ENCODE measurements at places on chromosomes 16 and 17. TPM values are rescaled to one million over a fixed set of nuclear protein-coding genes. Genes with fewer than 3 reads are reported as not detected.

DNA sequence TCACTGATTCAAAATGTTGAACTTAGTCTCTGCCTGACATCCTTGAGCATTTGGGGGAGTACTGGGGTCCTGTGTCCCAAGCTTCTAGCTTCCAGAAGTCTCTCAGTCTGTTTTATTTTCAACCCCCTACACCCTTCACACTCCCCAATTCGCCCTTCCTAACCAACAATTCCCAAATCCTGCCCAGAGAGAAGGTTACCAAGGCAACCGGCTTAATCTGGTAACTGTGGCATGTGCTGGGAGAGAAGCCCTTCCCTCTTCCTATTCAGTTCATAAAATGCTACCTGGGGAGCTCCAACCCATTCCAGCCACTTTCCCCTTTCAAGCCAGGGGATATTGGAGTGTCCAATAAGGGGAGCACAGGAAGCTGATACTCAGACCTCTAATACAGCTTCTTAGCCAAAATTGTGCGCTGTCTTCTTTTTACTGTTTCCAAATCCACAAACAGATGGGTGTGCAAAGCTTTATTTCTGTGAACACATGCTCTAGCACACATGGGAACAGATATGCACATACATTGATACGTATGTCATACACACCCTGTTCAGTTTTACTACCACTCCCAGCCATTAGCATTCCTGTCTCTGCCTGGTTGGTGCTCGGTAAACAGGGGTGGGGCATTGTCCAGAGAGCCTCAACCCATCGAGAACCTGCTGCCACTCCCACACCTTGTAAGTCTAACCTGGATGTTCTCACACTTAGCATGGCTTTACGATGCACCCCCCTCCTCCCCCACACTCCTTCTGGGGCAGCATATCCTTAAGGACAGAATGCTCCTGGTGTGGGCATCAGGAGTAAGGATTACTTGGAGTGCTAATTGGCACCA is 1.1 kb upstream of the RAPGEFL1 start:
- no peaks in the 10 kb centered on the region for H3K27me3 ChIP-seq
- H3K36me3 ChIP-seq: peaks cover 9% of the 10 kb centered on the region
- peaks cover 32% of the 10 kb centered on the region for H3K4me1 ChIP-seq

GRCh38 chr16:27756206-27756970 is 206.4 kb downstream of the KATNIP start:
- H3K27me3 ChIP-seq: no peaks in the 10 kb centered on the region
- no peak overlapping the region for H3K27ac ChIP-seq

- H3K27ac ChIP-seq: no peak overlapping the region
- no peaks in the 10 kb centered on the region for H3K36me3 ChIP-seq
- no peaks in the 10 kb centered on the region for H3K27me3 ChIP-seq
- H3K4me3 ChIP-seq: no peak overlapping the region
- no peak for DNase-seq
Measured at GRCh38 chr17:54793271-54793670, 107.4 kb upstream of the TOM1L1 start.

GRCh38 chr16:31913668-31914067 is 40.1 kb downstream of the ZNF267 start:
- no peak overlapping the region for H3K27ac ChIP-seq
- no peak for DNase-seq
- H3K27me3 ChIP-seq: no peaks in the 10 kb centered on the region
- H3K4me1 ChIP-seq: no peaks in the 10 kb centered on the region
- H3K4me3 ChIP-seq: no peak overlapping the region

DNA sequence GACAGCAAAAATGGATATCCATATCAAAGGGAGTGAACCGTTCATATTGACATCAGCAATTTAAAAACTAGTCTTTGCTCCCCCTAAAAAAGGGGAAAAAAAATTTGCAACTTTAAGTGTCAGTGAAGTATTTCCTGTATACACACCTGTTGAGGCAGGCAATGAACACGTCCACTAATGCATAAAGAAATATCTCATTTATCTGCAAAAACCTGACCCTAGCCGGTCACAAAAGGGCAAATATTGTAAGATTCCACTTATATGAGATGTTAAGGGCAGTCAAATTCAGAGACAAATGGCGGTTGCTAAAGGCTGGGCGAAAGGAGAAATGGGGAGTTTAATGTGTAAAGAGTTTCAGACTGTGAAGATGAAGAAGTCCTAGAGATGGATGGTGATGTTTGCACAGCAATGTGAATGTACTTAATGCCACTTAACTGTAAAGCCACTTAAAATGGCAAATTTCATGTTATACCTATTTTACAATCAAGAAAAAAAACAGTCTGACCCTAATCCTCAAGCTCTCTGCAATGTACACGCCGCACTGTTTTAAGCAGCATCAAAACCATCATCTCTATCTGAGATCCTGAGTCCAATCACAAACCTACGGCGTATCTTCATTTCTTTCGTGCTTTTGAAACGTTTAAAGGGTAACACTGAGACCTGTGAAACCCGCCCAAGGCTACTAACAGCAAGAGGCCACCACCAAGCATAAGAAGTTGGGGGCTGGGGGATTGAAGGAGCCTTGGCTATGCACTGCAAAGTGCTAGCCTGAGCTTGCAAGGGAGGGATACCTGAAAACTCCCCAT is 1.1 kb downstream of the PARN start:
- DNase-seq: no peak
- no peaks in the 10 kb centered on the region for H3K36me3 ChIP-seq
- no peaks in the 10 kb centered on the region for H3K27me3 ChIP-seq
- H3K4me1 ChIP-seq: peaks cover 24% of the 10 kb centered on the region
- H3K4me3 ChIP-seq: peak overlapping the region; percentile 71

- no peak overlapping the region for H3K27ac ChIP-seq
- no peaks in the 10 kb centered on the region for H3K36me3 ChIP-seq
- peaks cover 5% of the 10 kb centered on the region for H3K4me1 ChIP-seq
- H3K27me3 ChIP-seq: no peaks in the 10 kb centered on the region
Measured at GRCh38 chr17:17359271-17359670, 56.1 kb downstream of the NT5M start.

The SLC5A10 gene
- total RNA-seq: not detected

DNA sequence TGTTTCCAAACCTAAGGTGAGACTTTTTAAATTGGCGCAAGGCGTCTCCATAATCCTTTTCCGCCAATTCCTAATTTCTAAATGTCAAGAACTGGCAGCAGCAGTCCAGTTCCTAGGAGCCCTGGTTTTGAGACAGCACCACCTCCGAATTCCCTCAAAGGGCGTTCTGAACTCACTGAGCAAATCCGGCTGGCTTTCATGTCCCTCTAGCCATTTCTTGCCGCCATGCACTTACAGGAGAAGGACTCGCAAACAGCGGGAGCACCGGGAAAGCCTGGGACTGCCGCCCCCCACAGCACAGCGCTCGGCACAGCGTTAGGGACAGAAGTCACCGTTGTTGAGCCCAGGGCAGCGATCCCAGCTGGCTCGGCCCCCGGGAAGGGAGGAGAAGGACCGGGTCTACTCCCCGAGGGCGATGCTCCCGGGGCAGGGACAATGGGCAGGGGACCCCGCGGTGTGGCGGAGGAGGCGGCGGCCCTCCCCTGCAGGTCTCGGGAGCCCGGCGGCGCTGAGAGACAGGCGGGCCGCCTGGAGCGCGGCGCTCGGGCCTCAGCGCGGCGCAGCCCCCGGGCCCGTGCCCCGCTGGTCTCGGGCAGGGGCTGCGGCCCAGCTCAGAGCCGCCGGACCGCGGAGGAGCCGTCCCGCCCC is 545 bp downstream of the ARHGAP17 start:
- H3K4me3 ChIP-seq: peak overlapping the region; percentile 58
- no peaks in the 10 kb centered on the region for H3K27me3 ChIP-seq
- peak overlapping the region; percentile 96 for H3K27ac ChIP-seq
- peak; percentile 51 for DNase-seq
- H3K36me3 ChIP-seq: no peaks in the 10 kb centered on the region

The C17orf100 gene
- total RNA-seq: 6.2 TPM

DNA sequence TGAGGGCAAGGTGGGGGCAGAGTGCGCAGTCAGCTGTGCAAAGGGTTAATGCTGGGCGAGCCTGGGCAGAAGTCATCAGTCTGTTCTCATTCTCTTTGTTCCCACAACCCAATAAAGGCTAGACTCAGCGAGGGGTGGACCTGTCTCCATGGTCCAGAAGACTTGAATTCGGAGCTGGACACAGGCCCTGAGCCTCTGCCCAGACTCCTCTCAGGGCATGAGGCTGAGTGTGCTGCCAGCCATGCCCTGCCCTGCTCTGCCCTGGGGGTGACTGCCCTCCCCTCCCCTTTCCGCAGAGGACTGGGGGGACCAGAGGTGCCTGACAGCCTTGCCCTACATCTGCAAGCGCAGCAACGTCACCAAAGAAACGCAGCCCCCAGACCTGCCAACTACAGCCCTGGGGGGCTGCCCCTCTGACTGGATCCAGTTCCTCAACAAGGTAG is 54.5 kb downstream of the MRC2 start:
- H3K27ac ChIP-seq: no peak overlapping the region
- H3K4me1 ChIP-seq: no peaks in the 10 kb centered on the region
- no peak overlapping the region for H3K4me3 ChIP-seq
- no peaks in the 10 kb centered on the region for H3K36me3 ChIP-seq

DNA sequence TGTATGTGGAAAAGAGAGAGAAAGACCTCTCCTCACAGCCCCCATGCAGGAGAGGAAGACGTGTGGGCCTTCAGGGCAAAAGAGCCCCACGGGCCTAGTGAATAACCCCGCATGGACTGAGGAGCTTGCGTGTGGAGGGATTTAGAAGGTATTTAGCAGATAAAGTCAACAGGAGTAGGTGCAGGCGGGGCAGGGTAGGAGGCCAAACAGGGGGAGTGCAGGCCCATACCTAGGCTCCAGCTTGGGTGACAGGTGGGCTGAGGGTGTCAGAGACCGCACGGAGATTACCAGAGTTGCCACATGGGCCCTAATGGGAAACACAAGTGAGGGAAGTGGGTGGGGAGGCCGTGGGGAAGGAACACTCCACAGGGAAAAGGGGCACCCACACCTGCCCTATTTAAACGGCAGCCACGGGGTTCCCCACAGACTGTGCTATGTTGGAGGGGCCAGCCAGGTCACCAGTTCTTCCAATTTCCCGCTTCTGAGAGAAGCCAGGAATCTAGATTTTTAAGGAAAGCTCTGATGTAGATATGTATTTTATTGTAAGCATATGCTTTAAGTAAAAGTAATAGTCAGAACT is 8.2 kb upstream of the CNGB1 start:
- no peak overlapping the region for H3K27ac ChIP-seq
- H3K36me3 ChIP-seq: no peaks in the 10 kb centered on the region
- H3K4me3 ChIP-seq: no peak overlapping the region
- no peak for DNase-seq
- H3K4me1 ChIP-seq: peaks cover 1% of the 10 kb centered on the region

- H3K4me3 ChIP-seq: no peak overlapping the region
- no peak overlapping the region for H3K27ac ChIP-seq
- peaks cover 4% of the 10 kb centered on the region for H3K4me1 ChIP-seq
- no peaks in the 10 kb centered on the region for H3K36me3 ChIP-seq
- H3K27me3 ChIP-seq: peaks cover 8% of the 10 kb centered on the region
- DNase-seq: no peak
Measured at GRCh38 chr16:73891129-73891542, 405.5 kb upstream of the PSMD7 start.

GRCh38 chr17:31241116-31241515 is 55.9 kb downstream of the OMG start:
- H3K27me3 ChIP-seq: no peaks in the 10 kb centered on the region
- no peak overlapping the region for H3K27ac ChIP-seq
- H3K36me3 ChIP-seq: peaks cover 5% of the 10 kb centered on the region
- H3K4me3 ChIP-seq: no peak overlapping the region
- DNase-seq: no peak

The NOD2 gene
- total RNA-seq: 1.8 TPM

GRCh38 chr17:34758316-34758715 is 178.9 kb downstream of the TMEM132E start:
- H3K36me3 ChIP-seq: no peaks in the 10 kb centered on the region
- no peaks in the 10 kb centered on the region for H3K4me1 ChIP-seq
- H3K27me3 ChIP-seq: no peaks in the 10 kb centered on the region

The KCTD11 gene
- total RNA-seq: 5.6 TPM

The PGAP3 gene
- total RNA-seq: 33.2 TPM
